ENCODE measurements at places on chromosomes 13 and 19.

- no peak for DNase-seq
Observed at GRCh38 chr13:72259528-72259927, 392.5 kb upstream of the DACH1 start.

- peak; percentile 22 for DNase-seq
Observed at GRCh38 chr19:19997656-19998268, 41.5 kb downstream of the ZNF682 start.

GRCh38 chr19:42325896-42326771 is 699 bp downstream of the MEGF8 start:
- no peak for DNase-seq

DNA sequence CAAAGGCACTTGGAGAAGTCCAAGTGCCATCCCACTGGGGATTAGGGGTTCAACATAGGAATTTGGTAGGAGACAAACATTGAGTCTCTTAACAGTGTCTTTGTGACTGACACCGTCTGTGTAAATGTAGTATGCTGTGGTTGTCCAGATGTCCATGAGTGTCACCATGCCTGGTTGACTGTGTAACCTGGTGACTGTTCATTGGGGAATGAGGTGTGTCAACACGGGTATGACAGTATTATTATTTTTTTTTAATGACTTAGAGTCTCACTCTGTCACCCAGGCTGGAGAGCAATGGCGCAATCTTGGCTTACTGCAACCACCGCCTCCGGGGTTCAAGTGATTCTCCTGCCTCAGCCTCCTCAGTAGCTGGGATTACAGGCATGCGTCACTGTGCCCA is 16.2 kb downstream of the PKN1 start:
- no peak for DNase-seq

DNA sequence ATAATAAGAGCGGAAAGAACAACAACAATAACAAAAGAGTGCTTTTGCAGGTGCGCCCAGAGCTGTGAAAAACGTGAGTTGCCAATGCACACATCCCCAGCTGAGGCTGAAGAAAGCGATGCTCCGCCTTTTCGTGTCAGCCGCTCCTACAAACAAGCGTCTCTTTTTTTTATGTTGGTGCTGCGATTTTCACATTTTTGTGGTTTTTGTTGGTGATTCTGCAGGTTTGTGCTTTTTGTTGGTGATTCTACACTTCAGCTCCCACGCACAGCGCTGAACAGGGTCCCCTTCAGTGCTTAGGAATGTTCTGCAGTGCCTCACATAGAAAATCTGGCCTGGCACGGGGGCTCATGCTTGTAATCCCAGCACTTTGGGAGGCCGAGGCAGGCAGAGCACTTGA is 7.3 kb upstream of the SBK3 start:
- DNase-seq = no peak

All from stimulated activated naive CD4-positive, alpha-beta T cell treated with Interleukin-2 at 50 U/mL for 16 hours (primary cell).